Eye (tissue), 1 donor: ENCODE measurements at places on chromosomes 7 and 10.
A peak's percentile ranks its signal among the peaks of the same experiment; 100 is the strongest.

- DNase-seq: peak; percentile 85
Observed at GRCh38 chr7:38189231-38189938, 11.3 kb downstream of the STARD3NL start.

- DNase-seq: no peak
Observed at GRCh38 chr10:72557362-72557761, 68.5 kb downstream of the MICU1 start.

DNA sequence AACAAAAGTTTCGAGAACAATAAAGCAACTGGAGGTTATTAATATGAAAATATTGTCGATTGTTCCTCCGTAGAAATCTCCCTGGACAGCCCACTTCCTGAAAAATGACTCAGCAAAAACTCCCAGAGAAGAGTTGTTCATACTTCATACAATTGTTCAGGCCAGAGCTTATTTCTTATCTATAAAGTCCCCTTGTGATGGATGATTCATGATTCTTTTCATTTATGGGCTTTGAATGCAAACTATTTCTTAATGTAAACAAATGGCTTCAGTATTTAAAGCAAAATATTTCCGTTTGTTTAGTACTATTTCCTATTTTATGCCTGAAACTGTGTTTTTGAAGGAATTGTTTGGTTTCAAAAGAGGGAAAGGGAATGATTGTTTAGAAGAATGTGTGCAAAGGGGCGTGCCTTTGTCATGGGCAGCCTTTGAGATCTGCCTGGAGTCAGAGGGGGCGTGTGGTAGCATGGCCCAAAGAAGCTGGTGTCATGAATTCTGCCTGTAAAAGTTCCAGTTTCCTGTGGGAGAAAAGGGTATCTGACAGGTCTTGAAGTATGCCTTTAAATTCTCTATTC is 26.2 kb upstream of the EXOC6 start:
- no peak for DNase-seq

GRCh38 chr7:4774658-4775249 is 669 bp upstream of the AP5Z1 start:
- no peak for DNase-seq

GRCh38 chr10:44380829-44381600 is 3.9 kb downstream of the CXCL12 start:
- no peak for DNase-seq

GRCh38 chr7:28269700-28270361 is 89.2 kb upstream of the JAZF1 start:
- DNase-seq: no peak

GRCh38 chr7:66246554-66247171 is 41.5 kb downstream of the TPST1 start:
- DNase-seq: no peak

- DNase-seq: no peak
Observed at GRCh38 chr10:132107949-132108877, 42.5 kb downstream of the JAKMIP3 start.

DNA sequence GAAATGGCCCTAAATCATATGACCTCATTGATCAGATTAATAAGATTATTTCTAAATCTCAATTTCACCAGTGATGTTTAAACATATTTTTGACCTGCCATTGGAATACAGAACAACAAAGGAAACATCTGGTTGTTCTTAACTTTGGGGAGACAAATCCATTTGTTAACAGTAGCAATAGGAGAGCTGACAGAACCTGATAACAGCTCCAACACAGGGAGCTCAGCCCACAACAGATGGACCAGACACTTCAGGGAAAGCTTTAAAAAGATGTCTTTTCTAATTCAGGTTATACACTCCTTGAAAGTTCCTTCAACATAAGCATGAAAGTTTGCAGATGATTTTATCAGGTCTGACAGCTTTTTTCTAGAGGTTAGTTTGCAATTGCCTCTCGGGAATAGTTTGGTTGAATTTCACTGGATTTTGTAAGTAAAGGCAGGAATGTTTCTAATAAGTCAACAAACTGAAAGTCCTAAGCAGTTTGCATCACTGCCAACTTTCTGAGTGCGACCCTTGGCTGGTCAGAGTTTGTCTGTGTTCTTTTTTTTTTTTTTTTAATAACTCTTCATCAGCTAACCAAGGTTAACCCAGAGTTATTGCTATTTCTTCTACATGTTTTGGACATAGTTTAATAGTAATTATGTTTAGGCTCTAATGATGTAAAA is 6.5 kb upstream of the MET start:
- no peak for DNase-seq

DNA sequence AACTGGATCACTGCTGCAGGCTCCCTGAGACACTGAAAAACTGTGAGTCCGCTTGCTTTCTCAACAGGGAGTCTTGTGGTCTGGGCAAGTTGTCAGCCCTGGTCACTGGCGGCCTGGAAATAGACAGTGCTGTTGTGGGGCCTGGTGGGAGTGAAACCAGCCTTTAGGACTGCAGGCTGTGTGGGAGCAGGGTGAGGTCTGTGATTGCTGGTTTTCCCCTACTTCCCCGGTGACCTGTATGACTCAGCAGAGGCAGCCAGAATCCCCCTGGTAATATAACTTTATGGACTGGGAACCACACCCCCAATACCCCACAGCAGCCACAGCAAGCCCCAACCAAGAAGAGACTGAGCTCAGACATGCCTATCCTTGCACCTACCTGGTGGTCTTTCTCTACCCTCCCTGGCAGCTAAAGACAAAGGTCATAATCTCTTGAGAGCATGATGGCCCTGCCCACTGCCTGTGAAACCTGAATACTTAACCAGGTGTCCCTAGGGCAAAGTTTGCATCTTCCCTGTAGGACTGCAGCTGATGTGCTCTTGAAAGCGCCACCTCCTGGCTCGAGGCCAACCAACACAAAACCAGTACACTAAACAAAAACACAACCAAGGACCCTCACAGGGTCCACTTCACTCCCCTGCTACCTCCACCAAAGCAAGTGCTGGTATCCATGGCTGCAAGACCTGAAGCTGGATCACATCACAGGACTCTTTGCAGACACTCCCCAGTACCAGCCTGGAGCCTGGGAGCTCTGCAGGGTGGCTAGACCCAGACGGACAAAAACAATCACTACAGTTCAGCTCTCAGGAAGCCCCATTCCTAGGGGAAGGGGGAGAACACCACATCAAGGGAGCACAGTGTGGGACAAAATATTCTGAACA is 7.2 kb upstream of the ADAM22 start:
- no peak for DNase-seq
